Fibroblast of lung (primary cell): ENCODE measurements at places on chromosomes 7 and 10.

GRCh38 chr10:3812141-3812540, 27.1 kb upstream of the KLF6 start:
- no peak for DNase-seq

- DNase-seq = no peak
Measured at GRCh38 chr10:122135251-122136025, 135.7 kb upstream of the BTBD16 start.

DNA sequence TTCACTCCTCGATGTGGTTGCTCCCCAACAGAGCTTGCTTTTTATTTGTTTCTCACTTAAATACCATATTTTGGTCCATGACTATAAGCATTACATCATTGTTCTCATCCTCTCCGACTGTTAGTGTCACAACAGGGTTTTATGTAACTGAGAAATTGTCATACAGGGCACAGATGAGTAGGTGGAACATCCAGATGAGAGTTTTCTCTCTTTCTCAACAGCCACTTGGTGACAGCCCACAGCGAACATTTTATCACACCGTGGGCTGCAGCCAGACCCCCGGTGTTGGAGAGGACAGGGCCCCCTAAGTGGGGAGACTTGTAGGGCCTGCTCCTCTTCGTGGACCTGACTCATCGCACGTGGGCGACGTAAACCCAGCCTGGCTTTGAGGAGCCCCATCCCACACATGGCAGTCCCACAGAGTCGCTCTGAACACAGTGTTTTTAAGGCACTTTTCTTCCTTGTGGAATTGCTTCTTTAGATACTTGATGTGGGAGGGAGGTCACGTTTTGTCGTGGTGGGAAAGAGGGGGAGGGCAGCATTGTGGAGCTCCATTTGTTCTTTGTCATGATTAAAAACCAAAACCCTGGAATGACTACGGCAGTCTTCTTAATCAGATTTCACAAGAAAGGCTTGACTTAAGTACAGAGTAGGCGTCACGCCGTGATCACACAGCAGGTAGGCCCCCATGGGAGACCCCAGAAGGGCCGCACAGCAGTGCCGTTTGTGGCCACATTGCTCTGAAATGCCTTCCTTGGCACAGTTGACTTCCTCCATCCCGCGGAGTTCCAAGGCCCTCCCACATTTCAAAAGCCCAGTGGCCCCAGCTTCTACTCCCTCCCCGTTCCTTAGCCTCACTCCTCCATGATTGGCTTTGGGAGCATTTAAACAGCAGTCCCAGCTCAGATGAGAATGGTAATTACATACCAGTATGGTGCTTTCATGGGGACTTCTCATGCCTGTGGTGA, 220.6 kb downstream of the CCDC3 start:
- DNase-seq = peak; percentile 68

DNA sequence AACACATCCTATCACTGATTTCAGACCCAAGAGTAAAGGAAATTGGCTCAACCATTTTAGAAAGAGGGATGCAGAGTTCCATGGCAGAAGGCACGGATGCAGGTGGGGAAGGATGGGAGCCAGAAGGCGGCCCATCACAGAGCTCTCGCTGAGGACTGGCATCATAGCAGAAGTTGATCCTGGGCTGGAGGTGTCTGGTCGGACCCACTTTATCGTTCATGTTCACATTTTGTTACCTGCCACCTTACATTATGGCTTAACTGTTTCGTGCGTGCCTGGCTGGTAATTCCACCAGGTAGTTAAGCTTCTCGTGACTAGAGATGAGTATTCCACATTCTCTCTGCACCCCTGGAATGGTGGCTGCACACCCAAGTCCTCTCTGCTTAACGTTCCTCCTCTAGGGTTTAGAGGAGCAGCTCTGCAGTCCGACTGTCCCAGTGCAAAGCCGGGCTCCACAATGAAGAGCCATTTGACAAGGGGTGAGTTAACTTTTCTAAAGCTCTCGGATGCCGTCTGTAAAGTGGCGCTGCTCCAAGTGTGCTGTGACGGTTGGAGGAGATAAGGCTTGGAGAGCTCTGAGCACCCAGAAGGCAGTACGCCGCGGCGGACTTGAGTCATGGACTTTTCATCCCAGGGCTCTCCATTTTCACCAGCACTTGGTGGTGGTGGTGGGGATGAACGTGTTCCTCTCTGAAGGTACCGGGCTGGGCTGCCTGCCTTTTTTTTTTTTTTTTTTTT, 157.1 kb upstream of the SHH start:
- no peak for DNase-seq

DNA sequence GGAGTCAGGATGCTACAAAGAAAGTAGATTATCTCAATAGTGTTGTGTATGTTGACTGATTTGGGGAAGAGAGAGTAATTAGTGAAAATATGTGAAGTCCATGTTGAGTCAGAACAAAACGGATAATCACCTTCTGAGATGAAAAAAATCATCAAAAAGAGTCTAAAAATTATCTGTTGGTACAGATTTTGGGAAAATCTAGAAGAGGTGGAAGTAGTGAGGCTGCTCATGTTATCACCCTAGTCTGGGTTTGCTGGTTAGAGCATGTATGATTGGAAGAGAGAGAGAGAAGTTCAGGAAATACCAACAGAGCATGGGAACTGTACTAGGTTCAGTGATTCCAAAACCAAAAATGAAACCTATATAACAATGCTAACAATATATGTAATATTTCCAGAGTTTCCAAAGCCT, 12.3 kb downstream of the RPA3 start:
- DNase-seq = no peak

DNA sequence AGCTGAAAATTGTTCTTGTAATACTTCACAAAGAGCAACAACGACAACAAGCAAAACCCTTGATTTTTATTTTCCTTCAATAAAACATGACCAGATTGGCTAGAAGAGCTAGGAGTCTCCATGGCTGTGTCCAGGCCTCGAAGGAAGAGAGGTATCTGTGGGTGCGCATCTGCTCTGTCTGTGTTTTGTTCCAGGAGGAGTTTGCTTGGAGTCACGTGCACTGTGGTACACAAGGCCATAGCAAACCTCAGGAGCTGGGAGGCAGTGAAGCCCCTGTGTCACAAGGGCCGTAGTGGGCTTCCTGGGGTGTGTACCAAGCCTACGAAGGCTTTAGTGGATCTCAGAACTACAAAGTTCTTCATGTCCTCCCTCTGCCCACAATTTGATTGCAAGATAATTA, 271.7 kb downstream of the TWIST1 start:
- no peak for DNase-seq

GRCh38 chr7:137890449-137890921, 43.7 kb upstream of the DGKI start:
- no peak for DNase-seq

- DNase-seq = no peak
Measured at GRCh38 chr7:76122516-76123239, 74.8 kb downstream of the MDH2 start.

- peak; percentile 76 for DNase-seq
Measured at GRCh38 chr10:20858292-20859124, 38.6 kb downstream of the NEBL start.

DNA sequence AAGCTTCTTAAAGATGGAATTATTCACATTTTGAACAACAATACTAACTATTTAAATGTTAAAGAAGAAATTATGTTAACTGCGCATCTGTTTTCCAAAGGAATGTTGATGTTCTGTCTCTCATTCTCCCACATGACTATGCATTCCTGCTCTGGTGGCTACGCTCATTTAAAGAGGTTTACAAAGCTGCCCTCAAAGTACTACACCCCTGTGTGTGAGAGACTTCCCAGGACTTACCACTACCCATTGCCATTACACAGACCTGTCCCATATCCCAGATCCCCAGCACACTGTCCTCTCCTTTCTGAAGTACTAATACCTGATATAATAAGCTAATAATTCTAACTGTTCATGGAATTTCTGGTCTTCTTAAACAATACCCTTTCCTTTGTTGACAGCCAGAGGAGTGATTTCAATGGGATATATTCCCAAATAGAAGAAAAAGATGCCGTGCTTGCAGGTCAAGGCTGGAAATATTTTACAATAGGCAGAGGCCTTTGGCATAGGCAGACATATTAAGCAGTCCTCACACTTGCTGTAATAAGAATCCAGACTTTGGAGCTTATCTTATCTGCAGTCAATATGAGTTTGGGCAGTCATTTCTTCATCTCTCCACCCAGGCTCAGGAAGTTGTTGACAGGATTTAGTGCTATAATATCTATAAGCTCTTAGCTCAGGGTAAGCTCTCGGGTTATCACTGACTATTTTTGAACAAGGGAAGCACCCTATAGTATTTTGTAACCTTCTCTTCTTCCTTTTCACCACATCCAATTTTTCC, 12.2 kb downstream of the LIPF start:
- no peak for DNase-seq

DNA sequence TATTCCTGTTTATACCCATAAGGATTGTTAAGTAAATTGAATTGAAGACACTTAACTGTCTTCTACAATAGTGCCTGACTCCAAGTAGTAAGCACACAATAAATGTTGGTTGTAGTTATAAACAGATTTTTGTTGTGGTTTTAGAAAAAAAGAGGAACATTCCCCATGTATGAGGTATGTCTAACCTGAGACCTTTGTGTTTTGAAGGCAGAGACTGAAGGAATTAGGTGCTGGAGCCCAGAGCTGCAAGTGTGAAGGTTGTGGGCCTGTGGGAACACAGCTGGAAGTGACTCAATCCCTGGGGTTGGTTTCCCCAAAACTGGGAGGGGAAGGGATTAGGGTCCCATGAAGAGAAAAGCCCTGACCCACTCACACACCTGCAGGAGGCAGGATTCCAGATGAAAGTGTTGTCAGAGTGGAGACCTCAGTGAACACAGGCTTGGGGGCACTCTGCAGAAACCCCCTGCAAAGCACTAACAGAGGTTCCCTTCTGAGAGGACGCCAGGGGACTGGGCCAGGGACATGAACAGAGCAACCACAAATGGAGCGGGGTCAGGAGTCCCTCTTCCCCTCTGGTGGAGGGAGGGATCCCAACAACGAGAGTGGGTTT, 265.1 kb upstream of the KLF14 start:
- peak; percentile 76 for DNase-seq

DNA sequence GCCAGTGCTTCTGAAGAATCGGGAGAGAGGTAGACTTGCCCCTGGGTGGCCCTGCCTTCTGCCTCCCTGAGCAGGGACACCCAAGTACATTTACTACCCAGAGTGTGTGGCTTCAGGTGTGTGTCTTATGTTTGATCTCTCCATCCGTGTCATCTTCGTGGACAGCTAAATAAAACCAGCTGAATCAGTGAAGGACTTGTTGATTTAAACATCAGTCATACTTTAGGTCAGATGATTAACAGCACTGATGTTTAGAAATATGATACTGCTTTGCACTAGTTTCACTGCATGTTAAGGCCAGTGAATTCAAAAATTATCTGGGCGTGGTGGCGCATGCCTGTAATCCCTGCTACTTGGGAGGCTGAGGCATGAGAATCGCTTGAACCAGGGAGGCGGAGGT, 4.0 kb downstream of the MTG1 start:
- DNase-seq = no peak

- DNase-seq = no peak
Measured at GRCh38 chr10:115953968-115954367, 319.0 kb downstream of the GFRA1 start.

GRCh38 chr7:156618780-156619367, 21.7 kb upstream of the RNF32 start:
- DNase-seq = no peak

GRCh38 chr7:45580053-45580872, 6.1 kb downstream of the ADCY1 start:
- no peak for DNase-seq

DNA sequence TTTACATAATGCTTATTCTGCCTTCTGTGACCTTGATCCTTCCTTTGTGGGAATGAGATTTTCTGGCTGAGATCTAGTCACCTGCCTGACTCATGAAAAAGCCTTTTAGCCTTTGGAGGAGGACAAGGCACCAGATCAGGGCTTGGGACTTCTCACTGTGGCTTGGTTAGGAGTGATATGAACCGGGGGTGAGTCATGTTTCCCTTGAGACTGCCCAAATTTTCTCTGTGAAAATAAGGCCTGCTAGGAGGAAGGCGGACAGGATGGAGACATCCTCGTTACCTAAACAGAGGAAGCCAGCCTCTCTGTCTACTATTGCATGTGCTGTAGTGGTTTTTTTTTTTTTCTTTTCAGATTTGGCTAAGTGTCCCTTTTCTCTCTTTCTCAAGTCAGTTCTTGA, 57.8 kb downstream of the EVX1 start:
- no peak for DNase-seq

GRCh38 chr7:87858417-87859100, 17.6 kb downstream of the SLC25A40 start:
- DNase-seq = no peak

DNA sequence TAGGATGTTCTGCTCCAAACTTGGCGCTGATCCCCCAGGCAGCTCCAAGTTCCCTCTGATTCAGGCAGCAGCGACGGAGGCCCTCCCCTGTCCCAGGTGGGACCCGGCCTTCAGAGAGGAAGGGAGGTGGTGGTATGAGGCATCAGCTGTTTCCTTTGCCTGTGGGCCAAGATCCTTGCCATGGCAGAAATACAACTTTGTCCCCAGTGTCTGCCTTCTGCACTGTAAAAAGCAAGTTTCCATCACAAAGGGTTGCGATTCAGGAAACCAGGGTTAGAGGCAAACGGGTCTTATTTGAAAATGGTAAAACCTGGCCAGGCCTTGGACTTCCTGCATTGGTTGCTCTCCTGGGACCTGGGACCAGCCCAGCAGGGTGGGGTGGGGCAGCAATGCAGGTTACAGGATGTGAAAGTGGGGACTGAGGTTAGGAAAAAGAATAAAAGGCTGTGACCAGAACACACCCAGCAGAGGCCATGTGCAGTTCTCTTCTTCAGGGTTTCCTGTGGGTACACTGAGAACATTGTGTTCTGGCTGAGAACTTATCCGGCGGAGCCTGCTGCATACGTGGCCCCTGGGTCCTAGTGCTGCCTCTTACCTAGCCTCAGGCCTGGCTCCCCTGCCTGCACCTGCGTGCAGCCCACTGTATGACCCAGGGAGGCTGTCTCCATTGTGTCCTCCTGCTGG, 25.1 kb upstream of the DDIT4 start:
- DNase-seq = peak; percentile 84

DNA sequence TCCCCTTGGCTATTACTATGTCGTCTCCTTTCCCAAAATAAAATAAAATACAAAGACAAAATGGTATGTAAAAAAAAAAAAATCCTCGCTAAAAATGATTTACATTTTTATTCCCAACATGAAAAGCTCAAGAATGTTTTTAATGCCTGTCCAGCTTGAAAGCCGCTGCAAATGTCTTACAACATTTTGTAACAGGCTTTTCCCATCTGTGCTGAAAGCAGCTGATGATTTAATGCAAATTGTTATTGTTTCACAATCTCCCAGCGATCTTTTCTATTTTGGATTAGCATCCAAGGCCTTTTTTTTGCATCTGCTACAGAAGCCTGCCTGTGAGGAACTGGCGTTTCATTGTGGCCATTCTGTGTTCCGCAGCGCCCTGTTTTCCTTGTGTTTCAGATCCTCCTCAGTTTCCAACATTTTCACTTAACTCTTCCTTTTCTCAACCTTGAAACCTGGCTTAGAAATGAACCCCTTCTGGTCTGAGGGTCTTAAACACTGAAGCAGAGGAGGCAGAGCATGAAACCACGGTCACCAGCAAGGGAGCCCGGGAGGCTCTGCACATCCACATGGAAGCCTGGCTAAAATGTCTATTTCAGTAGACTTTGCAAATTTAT, 712.1 kb downstream of the PARD3 start:
- DNase-seq = no peak

- peak; percentile 0 for DNase-seq
Measured at GRCh38 chr7:31890198-31890597, 180.0 kb downstream of the PDE1C start.

GRCh38 chr7:21064698-21065648, 278.3 kb upstream of the SP8 start:
- no peak for DNase-seq

GRCh38 chr10:103823706-103824272, 31.6 kb downstream of the SH3PXD2A start:
- DNase-seq = no peak

- peak; percentile 33 for DNase-seq
Measured at GRCh38 chr7:134552105-134552504, 3.2 kb downstream of the AKR1B15 start.
